ENCODE measurements at places on chromosomes 6 and 20.

DNA sequence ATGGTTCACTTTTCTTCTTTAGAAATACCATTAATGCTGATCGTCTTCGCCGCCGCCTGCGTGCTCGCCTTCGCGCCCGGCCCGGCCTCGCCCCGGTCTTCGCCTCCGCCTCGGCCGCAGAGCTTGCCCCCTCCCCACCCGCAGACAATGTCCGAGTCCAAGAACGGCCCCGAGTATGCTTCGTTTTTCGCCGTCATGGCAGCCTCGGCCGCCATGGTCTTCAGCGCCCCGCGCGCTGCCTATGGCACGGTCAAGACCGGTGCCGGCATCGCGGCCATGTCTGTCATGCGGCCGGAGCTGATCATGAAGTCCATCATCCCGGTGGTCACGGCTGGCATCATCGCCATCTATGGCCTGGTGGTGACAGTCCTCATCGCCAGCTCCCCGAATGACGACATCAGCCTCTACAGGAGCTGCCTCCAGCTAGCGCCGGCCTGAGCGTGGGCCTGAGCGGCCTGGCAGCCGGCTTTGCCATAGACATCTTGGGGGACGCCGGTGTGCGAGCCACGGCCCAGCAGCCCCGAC is 4.8 kb upstream of the PRPH2 start:
- DNase-seq: no peak

DNA sequence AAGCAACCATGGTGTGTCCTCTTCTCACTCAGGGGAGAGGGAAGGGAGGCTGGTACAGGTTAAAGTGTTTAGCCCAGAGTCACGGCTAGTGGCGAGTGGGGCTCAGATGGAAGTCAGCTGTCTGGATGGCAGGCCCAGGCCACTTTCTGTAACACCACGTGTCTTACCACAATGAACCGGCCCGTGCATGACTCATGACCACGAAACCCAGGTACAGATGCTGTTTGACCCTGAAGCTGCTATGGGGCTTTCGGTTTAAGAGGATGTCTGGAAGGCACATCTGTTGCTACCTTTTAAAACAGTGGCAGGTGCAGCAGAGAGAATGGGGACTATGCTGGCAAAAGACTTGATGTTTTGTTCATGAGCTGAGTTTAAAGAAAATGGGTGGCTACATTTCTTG is 36.5 kb upstream of the MPC1 start:
- DNase-seq: no peak

GRCh38 chr20:64232794-64233193 is 22.8 kb upstream of the PCMTD2 start:
- peak; percentile 95 for DNase-seq

DNA sequence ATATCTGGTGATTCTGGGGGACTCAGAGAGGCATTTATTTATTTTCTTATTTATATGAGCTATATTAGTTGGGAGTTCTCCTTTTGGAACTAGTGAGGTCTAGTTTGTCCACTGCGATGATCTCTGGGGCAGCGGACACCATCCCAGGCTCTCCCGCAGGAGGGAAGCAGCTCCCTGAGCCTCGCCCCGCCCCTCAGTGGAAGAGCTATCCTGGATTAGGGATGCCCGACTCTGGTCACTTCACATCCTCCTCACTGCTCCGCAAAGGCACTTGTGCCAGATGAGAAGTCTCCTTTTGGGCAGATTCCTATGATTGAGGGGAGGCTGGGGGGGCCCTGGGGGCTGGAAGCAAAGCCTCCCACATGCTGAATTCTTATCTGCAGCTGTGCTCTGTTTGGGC is 3.6 kb upstream of the MAS1 start:
- no peak for DNase-seq

GRCh38 chr6:125806813-125807212 is 16.1 kb downstream of the NCOA7 start:
- no peak for DNase-seq

- no peak for DNase-seq
Measured at GRCh38 chr6:13537527-13537897, 36.9 kb upstream of the SIRT5 start.

DNA sequence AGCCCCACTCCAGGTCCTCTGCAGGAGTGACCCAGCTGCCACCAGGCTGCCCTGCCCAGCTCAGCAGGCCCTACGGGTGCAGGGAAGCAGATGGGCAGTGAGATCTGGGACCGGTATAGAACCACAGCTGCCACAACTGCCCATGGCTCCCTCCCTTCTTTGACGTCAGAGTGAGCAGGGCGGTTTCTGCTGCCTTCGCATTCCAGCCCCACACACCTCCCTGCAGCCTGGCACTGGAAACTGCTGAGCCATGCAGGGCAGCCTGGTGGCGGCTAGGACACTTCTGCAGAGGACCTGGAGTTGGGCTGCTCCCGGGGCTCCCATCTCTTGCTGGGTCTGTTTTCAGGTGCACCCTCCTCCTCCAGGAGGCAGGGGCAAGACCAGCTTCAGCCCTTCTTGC is 101.6 kb upstream of the CD93 start:
- DNase-seq: no peak

GRCh38 chr6:36227379-36228228 is 31.1 kb downstream of the BRPF3 start:
- peak; percentile 53 for DNase-seq

DNA sequence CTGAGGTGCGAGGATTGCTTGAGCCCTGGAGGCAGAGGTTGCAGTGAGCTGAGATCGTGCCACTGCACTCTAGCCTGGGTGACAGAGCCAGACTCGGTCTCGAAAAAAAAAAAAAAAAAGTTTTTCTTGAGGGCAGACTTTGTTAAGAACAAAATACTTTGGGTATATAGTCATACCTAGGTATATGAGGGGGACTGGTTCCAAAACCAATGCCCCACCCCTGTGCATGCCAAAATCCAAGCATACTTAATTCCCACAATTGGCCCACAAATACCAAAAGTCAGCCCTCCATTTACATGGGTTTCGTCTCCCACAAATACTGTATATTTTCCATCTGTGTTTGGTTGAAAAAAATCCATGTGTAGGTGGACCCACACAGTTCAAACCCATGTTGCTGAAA is 119.9 kb downstream of the INSM1 start:
- DNase-seq: no peak

DNA sequence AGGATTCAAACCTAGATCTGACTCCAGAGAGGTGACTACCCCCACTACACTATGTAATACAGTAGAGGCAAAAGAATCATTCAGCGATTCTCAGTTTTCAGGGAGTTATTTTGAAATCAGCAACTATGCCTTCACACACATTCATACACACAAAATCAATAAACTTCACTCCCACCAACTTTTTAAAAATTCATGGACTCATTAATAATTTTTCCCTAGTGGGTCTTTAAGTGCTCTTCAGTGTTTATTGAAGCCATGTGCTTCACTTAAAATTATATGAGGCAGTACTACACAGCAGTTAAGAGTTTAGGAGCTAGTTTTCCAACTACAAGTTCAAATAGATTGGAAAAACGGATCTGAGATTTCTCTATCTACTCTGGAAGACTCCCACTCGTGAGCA is 452.7 kb upstream of the ADGRB3 start:
- no peak for DNase-seq

GRCh38 chr6:164142322-164142721 is 727.8 kb downstream of the QKI start:
- no peak for DNase-seq

DNA sequence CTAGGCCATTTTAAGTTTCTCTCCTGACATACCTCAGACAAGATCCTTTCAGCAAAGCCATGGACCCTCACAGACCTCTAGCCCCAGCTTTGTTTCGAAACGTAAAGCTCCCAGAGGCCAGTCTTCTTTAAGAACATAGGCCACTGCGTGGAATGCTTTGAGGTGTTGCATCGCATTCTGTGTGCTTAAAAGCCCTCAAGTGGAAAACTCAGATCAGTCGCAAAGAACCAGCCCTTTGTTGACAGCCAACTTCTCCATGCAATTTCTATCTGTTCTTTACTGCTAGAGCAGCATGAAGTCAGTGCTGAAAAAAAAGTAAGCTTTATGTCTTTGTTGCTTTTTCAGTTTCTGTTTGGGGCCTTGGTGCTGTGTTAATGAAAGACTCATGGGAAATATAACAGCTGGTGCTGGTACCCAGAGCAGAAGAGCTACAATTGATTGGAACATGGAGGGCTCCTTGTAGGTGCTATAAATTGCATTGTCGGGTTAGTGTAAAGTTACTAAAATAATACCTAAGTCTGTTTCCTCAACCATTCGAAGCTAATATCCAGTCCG is 142.6 kb downstream of the MAP3K7 start:
- no peak for DNase-seq

- no peak for DNase-seq
Measured at GRCh38 chr6:3283241-3283640, 24.5 kb downstream of the PSMG4 start.

GRCh38 chr6:15266423-15266996 is 20.6 kb downstream of the JARID2 start:
- DNase-seq: no peak

GRCh38 chr6:105884426-105884825 is 201.7 kb upstream of the PRDM1 start:
- no peak for DNase-seq

DNA sequence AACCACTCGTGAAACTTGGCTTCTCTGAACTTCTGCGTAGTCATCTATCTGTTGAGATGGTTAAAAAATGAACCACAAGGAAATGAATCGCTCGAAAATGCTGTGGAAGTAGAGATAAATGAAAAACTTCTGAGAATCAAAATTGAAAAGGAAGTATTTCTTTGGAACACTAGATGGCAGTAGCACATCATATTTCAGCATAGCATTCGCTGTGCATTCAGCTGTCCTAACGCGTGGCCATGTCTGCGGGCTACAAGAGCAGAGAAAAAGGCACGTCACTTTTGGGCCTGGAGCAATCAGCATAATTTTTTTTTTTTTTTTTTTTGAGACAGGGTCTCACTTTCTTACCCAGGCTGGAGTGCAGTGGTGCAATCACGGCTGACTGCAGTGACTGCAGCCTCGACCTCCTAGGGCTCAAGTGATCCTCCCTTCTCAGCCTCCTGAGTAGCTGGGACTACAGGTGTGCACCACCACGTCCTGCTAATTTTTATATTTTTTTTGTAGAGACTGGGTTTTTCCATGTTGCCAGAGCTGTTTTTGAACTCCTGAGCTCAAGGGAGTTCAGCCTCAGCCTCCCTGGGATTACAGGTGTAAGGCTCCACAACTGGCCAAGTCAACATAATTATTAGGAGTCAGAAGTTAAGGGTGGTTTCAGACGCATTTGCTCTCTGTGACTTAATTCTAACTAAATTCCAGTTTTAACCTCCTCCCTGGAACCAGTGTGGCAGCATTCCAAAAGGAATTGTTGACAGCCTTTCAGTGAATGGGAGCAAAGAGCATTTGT is 8.8 kb upstream of the PERP start:
- peak; percentile 31 for DNase-seq

DNA sequence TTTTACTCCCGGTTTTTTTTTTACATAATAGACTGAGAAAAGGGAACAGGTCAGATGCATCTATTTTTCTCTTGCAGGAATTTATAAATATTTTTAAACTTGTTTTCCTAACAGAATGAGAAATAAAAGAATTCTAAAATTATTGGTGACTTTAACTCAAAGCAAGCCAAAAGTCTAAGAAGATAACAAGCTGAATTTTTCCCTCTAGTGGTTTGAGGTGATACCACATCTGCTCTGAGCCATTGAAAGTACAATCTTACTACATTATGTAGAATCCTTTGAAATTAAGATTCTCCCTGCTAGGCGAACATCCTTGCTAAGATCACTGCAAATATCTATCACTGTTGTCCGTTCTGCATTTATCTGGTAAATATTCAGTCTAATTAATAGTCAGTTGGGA is 10.7 kb upstream of the STMND1 start:
- no peak for DNase-seq

GRCh38 chr6:11164717-11165646 is 53.5 kb upstream of the ERVFRD-1 start:
- no peak for DNase-seq

- no peak for DNase-seq
Measured at GRCh38 chr20:31869942-31870725, at the start of the genes DUSP15 and TTLL9. Gene DUSP15, minus strand, starts transcription at chr20:31870527. Its CDS starts 190 bp downstream, at chr20:31870337. Gene TTLL9, plus strand, starts transcription at chr20:31870634. Its CDS starts 493 bp downstream, at chr20:31871127.

- no peak for DNase-seq
Measured at GRCh38 chr20:10468340-10468845, 33.3 kb downstream of the SLX4IP start.

- no peak for DNase-seq
Measured at GRCh38 chr20:38997622-38998021, 35.5 kb downstream of the DHX35 start.

GRCh38 chr6:137724018-137724403 is 143.0 kb upstream of the TNFAIP3 start:
- no peak for DNase-seq

DNA sequence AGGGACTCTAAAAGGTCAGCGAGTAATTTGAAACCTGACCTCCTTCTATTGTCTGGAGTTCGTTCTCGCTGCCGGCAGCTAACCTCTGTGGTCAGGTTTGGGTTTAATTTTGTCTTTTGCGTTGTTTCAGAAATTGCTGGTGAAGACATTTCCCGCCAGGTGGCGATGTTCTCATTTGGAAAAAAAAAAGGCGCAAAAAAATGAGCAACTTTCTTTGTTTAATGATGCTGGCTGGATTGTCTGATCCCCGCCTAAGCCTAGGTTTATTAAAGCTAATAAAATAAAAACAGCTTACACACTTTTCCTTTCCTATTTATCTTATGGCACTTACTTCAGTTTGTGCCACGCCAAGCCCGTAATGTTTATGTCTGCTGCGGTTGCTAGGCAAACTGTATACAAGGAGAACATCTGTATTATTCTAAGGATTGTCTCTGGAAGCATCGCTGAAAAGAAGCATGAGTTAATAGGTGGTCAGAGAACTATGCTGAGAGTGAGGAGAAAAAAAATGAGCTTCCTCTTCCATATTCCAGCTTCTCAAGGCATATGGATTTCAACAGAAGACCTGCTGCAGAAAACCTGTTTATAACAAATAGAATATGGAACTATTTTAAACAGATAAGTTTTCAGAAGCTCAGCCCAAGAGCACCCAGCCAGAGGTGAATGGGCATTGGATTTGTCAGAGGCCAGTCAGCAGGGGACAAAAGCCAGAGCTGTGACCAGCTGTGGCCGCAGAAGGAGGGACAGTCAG is 205.7 kb downstream of the DOK5 start:
- DNase-seq: no peak

DNA sequence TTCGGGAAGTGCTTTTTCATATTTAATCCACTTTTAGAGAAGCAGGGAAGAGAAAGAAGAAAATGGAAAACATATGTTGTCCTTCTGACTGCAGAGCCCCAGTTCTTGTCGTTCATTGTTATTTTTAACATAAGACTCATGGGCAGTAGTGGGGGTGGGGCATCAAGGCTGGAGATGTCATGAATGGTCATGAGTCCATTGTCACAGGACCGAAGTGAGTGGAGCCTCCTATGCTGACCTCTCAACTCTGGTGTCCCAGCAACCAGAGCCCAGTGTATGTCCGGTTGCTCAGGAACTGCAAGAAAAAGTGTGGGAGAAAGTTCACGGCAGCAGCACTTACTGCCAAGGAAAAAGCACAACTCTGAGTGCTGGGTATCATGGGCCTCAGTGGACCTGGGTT is 108.6 kb downstream of the BANF2 start:
- no peak for DNase-seq

DNA sequence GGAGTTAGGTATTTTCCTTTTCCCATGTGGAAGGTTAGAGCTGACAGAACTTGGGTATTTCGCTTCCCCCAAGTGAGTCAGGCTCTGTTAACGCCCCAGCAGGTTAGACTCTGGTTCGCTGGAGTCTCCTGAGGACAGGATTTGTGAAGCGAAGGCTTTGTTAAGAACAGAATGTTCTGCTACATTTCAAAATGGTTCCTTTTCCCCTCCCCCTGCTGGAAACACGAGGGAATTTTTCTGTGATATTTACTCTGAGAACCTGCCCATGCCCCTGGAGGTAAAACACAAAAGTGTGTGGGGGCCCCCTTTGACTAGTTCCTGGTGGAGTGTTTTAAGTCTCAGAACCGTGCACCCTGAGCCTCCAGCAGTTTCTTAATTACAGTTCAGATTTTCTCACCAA is 731.4 kb upstream of the CITED2 start:
- DNase-seq: no peak
